ENCODE measurements at places on chromosomes 3 and 15.

DNA sequence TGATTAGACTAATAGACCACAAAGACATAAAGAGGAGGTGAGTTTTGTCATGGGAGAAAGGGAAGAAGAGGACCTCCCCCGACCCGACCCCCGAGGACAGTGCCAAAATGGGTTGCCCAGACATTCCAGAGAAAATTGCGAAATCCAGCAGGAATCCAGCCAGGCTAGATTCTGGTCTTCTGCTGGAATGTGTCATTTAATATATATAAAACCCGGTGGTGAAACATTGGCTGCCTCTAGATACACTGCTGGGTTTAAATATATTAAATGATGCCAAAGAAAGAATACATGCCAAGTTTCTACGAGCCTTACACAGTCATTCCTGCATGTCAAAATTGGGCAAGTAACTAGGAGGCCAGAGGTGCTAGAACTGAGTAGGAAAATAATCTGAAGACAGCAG, 45.3 kb upstream of the SPESP1 start:
- peak; percentile 65 for DNase-seq

DNA sequence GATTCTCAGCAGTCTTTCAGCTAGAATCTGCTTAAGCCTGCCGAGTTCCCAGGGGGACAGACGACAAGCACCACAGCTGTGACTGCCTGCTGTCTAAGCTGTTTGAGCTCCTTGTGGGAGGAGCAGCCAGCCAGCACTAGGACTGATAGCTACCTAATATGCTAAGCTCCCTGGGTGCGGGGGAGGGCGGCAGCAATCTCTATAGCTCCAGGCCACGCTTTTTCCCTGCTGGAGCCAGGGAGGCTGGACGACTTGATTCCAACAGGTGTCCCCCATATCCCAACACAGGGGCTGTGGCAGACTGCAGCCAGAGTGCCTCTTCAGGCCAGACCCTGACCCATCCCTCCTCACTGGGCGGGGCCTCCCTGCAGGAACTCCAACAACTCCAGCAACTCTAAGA, 134.1 kb upstream of the ARPP21 start:
- DNase-seq, result peak; percentile 95

- no peak for DNase-seq
Observed at GRCh38 chr3:170751083-170751898, 118.7 kb downstream of the RPL22L1 start.

- no peak for DNase-seq
Observed at GRCh38 chr3:182803596-182803995, 10.3 kb downstream of the ATP11B start.

DNA sequence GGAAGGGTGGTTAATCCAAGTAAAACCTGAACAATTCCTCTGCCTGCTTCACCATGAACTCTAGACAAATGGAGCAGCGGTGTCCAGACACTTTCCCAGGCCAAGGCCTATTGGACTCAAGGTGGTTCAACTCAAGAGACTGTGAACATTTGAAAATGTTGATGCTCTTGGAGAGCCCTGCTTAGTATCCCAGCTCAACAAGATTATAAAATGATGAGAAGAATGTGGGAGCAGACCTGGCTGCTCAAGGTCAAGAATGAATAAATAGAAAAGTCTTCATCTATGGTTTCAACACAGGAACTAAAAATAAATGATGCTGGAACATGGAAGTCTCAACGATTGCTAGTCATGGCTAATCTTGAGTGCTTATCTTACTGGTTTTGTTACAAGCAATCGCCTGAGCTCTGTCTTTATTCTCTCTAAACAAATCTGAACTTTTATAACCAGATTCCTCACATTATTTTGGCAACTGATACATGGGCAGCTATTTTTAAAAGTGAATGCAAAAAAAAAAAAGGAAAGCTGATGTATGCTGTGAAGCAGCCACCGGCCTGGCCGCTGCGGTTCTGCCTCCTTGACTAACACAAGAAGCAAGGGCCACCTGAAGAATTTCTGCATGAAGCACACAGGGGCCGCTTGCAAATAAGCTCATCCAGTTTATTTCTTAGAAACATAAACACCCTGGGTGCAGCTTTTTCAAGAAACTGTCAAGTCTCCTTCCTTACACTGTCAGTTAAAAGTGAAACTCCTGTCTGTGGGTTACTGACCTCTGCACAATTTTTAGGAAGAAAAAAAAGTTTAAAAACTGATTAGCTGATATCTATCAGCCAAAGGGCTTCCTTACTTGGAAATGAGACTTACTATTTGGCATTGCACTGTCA, 120.1 kb upstream of the ARHGEF3 start:
- no peak for DNase-seq

All from endodermal cell (in vitro differentiated cells).